ENCODE measurements at places on chromosomes 3 and 15.

DNA sequence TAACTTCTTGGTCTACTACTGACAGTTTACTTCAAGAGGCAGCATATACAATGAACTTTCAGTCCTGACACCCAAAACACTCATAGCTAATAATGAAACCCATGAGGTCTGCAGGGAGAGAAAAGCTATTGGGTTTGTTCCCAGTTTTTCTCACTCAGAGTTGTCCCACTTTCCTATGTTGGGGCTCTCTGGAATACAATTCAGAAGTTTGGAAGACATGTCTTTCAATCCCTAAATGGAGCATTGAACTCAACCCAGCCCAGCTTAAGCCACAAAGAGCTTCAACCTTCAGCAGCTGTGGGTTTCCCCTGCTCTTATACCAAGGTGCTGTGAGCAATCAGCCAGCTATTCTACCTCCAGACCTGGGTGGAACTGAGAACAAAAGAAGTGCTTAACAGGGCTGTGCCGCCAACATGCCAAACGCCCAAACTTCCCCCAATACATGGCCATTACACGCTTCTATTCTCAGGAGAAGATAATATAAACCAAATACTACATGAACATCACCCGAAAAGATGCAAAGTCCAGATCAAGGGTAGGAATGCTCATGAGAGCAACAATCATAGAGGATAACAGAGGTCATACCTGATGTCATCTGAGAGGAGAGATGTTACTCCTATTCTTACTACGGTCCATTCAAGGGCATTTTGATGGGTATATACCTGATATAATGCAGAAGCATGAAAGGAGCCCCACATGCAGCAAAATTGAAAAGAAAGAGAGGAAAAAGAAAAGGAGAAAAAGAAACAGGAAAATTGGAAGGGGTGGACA is 131.2 kb upstream of the TGFBR2 start:
- DNase-seq, result no peak

- DNase-seq, result no peak
These were observed 509.9 kb downstream of the SHQ1 start for GRCh38 chr3:72338082-72338941.

DNA sequence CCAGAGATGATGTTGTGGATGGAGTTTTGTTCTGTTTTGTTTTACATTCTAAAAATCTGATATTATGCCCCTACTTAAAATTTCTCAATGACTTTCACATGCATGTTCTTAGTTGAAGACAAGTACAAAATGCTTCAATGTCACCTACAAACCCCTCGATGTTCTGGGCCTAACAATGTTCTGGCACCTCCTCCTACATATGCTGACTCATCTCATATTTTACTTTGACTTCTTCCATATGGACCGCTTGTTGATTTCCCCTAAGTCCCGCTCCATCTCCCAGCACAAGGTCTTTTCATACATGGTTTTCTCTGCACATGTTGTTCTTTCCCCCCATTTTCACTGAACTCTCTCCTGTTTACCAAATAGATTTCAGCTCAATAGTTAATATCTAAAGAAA is 441.4 kb downstream of the CNTN6 start:
- DNase-seq, result no peak

DNA sequence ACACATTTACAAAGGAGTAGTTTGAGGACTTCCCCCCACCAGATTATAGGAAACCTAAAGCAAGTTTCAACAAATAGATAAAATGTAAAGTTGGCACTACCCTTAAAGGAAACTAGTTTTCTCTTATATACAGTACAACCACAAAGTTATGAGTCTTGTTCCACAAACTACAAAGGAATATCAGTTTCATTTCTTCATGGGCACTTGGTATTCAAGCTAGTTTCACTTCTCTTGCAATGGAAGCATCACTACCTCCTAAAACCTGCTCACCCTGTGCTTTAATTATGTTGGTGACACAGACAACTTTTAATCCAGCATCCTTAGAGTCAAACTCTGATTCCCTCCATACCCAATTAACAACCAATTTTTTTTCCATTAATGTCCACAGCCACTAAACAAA is 707.0 kb downstream of the ROBO2 start:
- DNase-seq, result no peak

DNA sequence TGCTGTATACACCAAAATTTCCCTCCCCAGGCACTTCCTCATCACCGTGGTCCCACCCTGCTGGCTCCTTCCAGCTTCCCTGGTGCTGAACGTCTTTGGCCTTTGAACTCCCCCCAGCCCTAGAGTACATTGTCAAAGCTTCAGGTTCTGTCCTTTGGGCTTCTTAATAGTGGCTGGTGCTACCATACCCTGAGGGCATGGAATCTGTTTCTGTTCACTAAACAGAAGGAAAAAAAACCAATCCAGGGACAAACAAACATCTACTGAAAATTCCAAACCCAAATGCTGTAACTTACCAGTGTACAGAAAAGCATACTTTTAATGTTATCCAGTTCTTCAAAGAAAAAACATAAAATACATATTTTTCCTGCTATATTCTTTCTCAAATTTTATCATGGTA is 148.7 kb downstream of the MYLK start:
- DNase-seq, result no peak

- DNase-seq, result no peak
These were observed 258.9 kb upstream of the THBS1 start for GRCh38 chr15:39321977-39322376.

- DNase-seq, result no peak
These were observed 61.3 kb upstream of the PRR23E start for GRCh38 chr3:127131424-127132170.

DNA sequence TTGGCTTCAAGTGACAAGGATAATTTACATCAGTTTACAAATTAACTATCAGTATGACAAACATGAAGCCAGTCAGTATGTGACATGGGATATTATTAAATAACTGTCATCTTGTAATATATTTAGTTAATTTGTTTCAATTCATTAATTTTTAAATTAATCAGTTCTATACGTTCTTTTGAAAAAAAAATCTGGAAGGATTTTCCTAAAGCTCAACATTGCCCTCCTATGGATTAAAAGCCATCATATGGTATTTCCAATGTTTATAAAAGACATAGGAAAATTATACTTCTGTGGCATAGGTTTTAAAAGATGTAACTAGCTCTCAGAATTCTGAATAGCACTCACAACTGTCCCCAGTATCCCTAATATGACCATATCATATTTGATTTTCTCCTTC is 134.4 kb downstream of the PLOD2 start:
- DNase-seq, result no peak

- DNase-seq, result no peak
These were observed 10.5 kb downstream of the NUTM1 start for GRCh38 chr15:34353627-34354026.

DNA sequence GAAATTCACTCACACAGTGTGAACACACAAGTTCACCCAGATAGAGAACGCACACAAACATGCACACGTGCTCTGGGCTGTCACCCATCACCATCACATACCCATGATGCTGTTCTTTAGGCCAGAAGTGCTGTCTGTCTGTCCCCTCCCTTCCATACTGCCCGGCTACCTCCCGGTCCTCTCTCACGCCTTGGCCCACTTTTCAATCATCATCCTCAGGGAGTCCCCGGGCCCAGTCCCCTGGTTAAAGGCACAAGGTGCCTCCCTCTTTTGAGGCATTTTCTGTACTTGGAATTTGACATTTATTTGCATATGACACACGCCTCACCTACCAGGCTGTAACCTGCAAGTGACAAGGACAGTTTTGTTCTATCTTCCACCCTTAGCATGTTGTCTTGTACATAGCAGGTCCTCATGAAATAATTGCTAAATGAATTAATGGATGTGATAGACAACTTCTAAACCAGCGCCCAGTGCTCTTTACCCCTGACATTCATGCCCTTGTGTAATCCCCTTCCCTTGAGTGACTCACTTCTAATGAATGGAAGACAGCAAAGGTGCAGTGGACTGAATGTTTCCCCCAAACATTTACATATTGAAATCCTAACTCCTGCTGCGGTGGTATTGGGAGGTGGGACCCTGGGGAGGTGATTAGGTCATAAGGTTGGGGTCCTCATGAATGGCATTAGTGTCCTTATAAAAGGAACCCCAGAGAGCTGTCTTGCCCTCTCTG is 73.9 kb upstream of the ADPGK start:
- no peak for DNase-seq

DNA sequence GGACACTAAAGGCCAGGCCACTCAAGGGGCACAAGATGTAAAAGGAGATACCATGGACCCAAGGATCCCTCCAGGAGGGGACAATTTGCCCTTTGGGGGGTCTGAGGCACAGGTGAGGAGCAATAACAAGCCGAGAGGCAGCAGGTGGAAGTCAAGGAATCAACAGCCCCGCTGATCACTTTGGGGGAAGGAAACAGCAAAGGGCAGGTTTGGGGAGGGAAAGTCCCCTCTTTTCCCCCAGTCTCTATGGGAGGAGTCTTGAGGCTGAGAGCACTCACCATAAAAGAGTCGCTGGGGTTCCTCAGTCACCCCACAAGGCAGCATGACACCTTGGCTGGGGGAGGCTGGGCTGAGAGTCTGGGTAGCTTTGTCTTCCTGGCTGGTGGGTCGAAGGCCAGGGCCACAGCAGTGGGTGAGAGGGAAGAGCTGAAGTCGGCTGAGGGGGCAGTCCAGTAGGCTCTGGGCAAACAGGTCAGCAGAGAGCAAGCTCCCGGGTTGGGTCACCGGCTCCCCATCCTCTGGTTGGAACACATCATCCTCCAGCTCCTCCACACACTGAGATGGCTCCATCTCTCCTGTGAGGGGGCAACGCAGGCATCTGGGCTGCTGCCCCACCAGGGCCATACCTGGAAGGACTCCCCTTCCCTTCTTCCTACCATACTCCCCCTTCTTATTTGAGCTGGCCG is 3.0 kb downstream of the BMF start:
- DNase-seq, result no peak

- DNase-seq, result peak; percentile 75
These were observed 613 bp downstream of the ATP1B3 start for GRCh38 chr3:141876891-141877621.

DNA sequence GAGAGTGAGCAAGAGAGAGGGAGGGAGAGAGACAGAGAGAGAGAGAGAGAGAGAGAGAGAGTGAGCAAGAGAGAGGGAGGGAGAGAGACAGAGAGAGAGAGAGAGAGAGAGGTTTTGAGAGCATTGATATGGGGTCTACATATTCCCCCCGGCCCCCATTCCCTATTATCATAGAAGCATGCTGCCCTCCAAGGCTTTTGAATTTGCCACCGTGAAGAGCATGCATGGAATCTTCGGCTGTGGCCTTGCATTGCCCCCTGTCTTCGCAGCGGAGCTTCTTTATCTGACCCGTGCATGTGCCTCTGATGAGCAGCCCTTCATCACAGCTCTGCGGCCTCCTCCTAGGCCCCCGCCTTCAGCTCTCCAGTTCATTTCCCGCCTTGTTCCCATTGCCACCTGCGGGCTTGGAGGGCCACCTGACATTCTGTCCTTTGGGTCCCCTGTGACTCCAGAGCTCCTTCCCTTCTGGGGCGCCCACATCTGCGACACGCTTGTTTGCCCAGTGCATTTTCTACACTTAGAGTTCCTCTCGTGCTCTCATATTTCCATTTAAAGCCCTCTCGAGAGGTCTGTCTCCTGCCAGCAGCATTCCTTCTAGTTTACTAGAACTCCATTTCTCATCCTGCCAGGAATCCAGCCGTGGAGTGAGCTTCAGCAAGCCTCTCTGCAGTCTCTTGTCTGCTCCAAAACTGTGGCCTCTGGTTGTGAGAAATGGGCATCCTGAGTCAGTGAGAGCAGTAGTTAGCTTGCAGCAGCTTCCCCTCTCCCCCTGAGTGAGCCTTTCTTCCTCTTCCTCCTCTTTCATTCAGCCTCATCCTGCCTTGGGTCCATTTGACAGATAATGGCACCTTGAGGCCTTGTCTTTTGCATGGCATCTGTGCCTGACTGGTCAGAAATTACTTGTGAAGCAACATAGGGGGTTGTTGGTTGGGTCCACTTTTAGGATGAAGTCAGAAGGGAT is 25.3 kb downstream of the LPP start:
- DNase-seq, result no peak

DNA sequence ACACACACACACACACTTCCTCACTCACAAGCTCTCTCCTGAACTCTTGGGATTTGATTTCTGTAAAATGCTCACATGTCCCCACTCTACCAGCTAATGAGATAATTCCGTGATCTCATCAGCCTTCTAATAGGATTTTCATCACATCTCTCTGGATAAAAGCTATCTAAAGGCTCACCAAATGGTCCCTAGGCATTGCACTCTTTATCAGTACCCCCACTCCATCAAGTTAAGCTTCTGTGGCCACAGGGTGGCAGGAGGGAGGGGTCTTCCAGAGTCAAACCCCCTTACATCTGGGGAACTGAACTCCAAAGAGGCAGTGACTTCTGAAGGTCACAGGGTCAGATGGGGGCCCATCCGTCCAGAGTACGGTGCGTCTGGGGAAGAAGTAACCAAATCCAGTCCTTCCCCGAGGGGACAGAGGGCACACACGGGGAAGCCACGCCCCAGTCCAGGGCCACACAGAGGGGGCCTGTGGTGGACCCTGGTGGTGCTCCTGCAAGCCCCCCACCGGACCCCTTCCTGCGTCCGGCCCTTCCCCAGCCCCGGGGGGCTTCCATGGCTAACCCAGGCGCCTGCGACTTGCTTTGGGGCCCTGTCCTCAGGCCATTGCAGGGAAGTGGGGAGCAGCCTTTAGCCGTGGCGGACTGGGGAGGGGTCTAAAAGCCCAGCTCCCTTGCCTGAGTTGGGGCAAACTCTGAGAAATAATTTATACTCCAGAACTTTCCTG is 25.5 kb downstream of the CPN2 start:
- peak; percentile 75 for DNase-seq

- DNase-seq, result no peak
These were observed 144.6 kb downstream of the MCTP2 start for GRCh38 chr15:94375997-94376396.

DNA sequence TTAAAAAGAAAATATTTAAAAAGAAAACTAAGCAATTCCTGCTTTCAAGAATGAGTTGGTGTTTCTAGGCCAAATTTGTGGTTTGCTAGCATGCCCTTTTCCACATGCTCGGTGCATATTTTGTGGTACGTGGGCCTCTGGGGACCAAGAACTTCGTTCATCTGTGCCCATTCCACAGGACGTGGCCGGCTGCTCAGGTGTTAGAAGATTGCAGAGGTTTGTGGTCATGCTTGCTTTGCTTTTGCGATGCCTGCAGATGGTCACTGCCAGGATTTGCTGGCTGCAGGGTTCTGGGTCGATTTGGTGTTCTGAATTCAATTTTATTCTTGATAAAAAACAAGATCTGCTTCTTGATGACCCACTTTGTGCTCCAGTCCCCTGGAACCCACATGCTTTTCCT is 7.5 kb downstream of the PSTPIP1 start:
- DNase-seq, result no peak

DNA sequence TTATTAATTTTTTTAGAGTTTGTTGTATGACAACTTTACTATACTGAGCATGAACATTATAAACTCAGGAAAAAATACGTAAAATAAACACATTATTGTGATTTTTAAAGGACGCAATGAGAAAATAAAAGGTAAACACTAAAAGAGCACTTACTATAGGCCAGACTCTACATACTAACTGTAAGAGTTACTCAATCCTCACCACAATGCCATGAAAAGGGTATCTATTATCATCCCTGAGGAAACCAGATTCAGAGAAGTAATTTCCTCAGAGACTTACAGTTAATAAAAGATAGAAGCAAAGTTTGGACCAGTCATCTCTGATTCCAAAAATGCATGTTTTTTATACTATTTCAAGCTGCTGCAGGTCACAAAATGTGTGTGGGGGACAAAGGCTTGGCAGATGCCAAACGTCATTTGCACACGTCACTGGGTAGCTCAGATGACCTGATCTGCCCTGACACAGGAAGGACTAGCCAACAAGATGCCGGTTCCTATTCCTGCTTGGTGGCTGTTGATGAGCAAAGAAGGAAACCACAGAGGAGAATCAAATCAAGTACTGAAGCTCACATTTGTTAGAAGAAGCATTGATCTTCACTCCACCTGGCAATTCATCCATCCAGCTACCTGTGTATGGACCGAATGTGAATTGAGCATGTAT is 42.3 kb downstream of the KLHL6 start:
- no peak for DNase-seq
